ENCODE measurements at places on chromosomes 2 and 18.

GRCh38 chr18:27715751-27716150 is 461.2 kb downstream of the CDH2 start:
- no peak for DNase-seq

- no peak for DNase-seq
These were observed 409.4 kb downstream of the RIT2 start for GRCh38 chr18:42706029-42706608.

DNA sequence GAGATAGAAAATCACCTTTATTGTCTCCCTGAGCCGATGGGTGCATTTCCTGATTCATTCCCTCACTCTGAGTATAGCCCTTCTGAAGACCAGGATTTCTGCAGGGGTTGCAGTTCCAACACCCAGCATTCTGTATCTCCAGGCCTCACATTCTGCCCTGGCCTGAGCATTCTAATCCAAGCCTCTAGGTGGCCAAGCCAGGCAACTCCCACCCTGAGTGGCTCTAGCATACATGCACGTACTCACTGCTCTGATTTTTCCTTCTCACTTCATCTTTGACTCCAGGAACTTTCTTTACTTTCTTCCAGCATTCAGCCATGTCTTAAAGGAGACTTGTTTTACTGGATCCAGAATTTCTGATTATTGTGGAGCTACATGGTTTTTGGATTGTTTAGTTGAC is 100.7 kb upstream of the STK39 start:
- peak; percentile 18 for DNase-seq

GRCh38 chr2:25620077-25620476 is 53.3 kb downstream of the DTNB start:
- DNase-seq, result no peak

GRCh38 chr18:48452861-48453323 is 43.7 kb upstream of the ZBTB7C start:
- DNase-seq, result no peak
